CD4-positive, alpha-beta T cell treated with Interleukin-21 for 1 hour (primary cell): ENCODE measurements at places on chromosomes 7 and 10.

- DNase-seq: no peak
Observed at GRCh38 chr10:46264336-46264735, 22.5 kb upstream of the ANTXRL start.

DNA sequence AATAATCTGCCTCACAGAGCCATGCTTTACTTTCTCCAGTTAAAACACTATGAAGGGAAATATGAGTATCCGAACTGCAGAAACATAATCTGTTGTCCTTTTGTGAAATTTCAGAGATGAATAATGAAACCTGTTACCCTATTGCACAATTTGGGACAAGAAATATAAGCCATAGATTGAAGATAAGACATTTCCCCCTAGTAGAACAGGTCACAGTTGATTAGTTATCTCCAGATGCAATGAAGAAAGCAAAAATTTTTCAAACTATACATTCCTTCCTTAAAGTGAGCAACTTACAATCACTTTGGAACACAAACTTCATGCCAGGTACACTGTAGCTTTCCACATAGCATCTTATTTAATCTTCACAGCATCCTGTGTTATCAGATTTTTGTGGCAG lies 2.3 kb upstream of the CHN2 start:
- DNase-seq: no peak

- no peak for DNase-seq
Observed at GRCh38 chr7:96219378-96220130, 102.3 kb downstream of the SLC25A13 start.

DNA sequence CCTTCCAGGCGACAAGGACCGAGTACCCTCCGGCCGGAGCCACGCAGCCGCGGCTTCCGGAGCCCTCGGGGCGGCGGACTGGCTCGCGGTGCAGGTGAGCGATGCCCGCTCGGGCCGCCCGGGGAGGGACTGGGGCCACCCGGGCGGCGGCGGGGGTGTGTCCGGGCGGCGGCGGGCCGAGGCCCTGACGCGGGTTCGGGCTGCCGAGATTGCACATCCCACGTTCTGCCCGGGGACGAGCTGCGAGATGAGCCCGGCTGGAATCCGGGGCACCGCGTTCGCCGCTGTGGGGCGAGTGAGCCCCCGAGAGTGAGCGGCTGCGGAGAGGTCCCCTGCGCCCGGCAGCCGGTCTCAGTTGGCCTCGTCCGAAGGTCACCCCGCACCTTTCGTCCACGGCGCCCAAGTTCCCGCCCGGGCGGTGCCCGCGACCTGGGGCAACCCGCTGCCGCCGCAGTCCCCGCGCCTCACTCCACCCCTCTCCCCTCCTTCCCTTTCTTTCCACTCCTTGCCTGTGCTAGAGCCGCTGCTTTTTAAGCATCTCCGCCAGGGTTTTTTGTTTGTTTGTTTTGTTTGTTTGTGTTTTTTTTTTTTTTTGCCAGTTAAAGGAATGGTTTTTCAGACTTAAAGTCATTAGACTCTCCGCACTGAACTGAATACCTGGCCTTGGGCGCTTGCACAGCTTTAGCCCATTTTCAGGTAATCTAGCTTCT lies 515 bp downstream of the RALA start:
- DNase-seq: peak; percentile 19

DNA sequence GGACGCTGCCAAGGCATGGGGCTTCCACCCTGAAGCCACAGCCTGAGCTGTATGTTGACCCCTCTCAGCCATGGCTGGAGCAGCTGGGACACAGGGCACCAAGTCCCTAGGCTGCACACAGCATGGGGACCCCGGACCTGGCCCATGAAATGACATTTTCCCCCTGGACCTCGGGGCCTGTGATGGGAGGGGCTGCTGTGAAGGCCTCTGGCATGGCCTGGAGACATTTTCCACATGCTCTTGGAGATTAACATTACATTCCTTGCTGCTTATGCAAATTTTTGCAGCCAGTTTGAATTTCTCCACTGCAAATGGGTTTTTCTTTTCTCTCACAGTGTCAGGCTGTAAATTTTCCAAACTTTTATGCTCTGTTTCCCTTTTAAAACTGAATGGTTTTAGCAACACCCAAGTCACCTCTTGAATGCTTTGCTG lies 463.6 kb downstream of the ZWINT start:
- no peak for DNase-seq

DNA sequence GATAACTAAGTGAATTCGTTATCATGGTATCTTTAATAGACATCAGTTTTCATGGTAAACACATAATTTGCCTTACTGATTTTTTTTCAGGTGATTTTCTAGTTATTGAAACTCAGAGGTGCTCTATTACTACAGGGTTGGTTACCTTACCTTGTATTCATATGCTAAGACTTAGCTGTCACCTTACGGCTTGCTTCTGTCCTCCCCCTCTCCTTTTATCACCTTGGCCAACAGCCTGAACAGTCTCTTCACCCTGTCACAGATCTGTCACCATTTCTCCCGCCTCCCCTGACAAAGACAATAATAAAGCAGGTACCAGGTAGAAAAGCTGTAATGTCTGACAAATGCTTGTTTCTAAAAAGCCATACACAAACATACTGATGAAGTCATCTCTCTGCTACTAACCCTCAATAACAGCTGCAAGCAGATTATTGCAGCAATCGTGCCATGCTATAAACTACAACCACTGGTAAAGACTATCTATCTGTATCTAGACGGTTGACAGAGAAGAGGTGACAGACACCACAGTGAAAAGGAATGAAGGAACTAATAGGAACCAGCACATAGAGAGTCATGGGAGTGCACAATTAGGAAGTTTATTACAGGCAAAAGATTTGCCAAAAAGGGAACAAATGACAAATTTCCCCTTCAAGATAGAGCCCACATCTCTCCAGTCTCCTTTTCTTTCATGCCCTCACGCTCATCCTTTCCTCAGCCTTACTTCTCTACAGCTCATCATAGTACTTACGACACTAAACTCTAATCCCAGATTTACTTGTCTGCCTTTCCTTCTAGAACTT lies 57.2 kb downstream of the ARHGAP12 start:
- DNase-seq: no peak
